Activated CD8-positive, alpha-beta T cell treated with anti-CD3 and anti-CD28 coated beads for 36 hours (primary cell): ENCODE measurements at places on chromosomes 12 and 14.

GRCh38 chr14:56358851-56359614 is 220.6 kb upstream of the TMEM260 start:
- peak; percentile 58 for DNase-seq

GRCh38 chr14:34223373-34224148 is 238.5 kb downstream of the SPTSSA start:
- DNase-seq = no peak

DNA sequence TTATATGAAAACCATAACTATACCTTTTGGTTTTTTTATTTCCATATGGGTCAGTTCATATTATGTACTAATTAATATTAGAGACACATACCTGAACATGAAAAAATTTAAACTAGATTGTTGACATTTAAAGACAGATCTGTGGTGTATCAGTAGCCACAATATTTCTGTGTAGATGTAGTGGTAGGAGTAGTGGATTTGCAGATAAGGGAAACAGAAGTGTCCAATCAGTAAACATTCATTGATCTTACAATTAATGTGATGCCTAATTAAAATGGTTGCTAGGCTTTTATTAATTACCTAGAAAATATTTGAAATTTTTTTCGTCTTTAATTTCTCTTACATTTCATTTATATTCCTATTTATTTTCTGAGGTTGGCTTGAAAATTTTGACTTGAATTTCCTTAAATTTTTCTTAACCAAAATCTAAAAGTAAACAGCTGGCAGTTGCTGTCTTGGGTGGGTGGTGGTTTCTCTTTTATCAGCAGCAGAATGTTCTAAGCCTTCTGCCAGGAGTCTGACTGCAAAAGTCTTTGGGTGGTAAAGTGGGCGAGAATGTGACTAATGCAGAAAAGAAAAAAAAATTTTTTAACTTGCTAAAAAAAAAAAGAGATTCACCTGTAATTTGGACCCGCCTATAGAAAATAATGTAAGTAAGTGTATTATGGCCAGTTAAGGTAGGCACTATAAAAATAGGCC is 2.4 kb downstream of the FGFR1OP2 start:
- DNase-seq = peak; percentile 56

DNA sequence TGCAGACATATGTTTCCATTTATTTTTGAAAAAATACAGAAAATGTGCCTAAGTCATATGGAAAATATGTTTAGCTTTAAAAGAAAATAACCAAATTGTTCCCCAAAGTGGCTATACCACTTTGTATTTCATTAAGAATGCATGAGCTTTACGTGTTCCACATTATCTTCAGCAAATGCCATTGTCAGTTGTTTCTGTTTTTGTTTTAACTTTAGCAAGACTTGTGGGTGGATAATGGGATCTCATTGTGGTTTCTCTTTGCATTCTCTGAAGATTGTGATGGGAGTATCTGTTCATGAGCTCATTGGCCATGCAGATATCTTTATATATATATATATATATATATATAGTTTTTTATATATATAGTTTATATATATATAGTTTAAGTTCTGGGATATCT is 181.5 kb downstream of the CCER1 start:
- DNase-seq = no peak

- no peak for DNase-seq
These were observed 7.4 kb upstream of the CYP46A1 start for GRCh38 chr14:99676657-99677056.

DNA sequence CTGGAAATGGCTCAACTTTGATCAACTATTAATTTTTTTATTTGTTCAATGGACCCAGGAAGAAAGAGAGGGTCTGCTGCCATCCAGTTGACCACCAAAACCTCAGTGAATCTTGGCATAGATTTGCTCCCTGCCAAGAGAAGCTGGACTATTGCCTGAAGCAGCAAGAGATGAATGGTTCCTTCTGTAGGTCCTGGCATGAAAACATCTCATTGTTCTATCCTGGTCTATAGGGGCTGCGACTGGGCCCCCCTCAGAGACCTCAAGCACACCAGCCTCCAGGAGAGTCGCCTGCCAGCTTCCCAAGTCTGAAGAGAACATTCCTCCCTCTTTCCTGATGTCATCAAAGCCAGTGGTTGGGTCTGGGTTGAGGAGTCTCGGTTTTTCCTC is 204.9 kb downstream of the TMX1 start:
- DNase-seq = no peak

GRCh38 chr14:100538351-100539002 is 48.7 kb downstream of the BEGAIN start:
- no peak for DNase-seq

- DNase-seq = peak; percentile 80
These were observed 14.2 kb downstream of the VRTN start for GRCh38 chr14:74362361-74362915.

- no peak for DNase-seq
These were observed 1538.3 kb upstream of the SEL1L start for GRCh38 chr14:83071888-83072501.

DNA sequence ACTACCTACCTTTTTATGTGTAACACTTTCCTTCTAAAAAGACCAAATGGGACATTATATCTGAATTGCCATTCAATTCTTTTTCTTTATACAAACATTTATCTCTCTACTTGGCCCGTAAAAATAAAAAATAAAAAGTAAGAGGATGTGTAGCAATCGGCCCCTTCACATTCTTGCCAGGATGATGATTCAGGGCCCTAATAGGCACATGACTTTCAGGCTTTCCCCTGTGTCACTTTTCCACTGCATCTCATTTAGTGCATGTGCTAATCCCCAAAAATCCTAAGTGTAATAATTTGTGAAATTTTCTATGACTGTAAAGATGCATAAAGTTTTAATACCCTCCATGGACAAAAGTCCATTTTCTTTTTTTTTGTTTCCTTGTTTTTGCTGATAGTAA is 23.0 kb upstream of the ATP2B1 start:
- no peak for DNase-seq

- no peak for DNase-seq
These were observed 12.9 kb upstream of the OXA1L start for GRCh38 chr14:22753586-22753985.

- DNase-seq = no peak
These were observed 226.7 kb downstream of the FUT8 start for GRCh38 chr14:65639216-65639615.

DNA sequence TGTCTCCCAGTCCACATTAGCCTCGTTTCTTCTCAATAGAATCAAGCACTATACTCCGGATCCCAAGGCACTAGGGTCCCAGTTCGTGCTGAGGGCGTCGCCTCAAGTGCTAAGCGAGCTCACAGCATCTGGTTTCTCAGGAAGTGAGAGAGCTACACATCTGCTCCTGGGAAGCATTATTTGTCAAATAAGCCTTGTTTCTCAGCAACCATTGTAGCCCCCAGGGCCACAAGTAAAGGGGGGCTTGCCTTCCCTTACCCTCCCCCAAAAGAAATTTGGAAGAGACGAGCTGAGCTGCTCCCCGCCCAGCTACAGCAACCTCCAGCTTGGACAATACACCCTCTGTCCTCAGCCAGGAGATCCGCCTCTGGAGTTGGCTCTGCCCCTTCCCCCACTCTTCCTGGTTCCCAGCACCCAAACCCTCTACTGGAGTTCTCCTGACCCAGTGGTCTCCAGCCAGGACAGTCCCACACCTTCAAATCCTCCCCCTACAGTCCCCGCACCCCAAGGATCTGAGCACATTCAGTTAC is 5.7 kb upstream of the TNS2 start:
- DNase-seq = no peak

DNA sequence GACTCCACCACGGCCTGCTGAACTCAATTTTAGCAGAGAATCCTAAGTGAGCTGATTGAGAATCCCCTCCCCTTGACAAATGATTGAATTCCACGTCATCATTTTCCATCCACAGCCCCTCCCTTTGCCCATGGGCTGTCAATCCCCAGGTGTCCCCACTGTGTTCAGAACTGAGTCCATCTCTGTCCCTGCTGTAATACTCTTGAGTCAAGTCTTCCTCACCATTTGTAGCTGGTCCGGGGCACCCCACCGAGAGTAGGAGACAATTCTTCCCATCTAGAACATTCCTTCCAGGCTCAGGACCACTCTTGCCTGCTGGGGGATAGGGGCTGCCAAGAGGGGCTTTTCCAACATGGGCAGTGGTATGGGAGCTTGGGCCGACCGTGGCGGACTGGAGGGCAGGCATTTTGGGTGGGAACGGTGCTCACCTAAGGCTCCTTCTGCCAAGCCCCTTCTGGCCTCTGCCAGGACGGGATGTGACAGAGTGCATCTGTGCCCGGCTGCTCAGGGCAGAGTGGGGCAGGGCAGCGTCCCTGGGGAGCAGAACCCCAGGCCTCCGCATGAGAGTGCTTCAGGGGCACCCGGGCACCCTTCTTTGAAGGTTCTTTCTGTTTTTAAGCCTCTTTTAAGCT is 218.1 kb upstream of the RTL1 start:
- no peak for DNase-seq

DNA sequence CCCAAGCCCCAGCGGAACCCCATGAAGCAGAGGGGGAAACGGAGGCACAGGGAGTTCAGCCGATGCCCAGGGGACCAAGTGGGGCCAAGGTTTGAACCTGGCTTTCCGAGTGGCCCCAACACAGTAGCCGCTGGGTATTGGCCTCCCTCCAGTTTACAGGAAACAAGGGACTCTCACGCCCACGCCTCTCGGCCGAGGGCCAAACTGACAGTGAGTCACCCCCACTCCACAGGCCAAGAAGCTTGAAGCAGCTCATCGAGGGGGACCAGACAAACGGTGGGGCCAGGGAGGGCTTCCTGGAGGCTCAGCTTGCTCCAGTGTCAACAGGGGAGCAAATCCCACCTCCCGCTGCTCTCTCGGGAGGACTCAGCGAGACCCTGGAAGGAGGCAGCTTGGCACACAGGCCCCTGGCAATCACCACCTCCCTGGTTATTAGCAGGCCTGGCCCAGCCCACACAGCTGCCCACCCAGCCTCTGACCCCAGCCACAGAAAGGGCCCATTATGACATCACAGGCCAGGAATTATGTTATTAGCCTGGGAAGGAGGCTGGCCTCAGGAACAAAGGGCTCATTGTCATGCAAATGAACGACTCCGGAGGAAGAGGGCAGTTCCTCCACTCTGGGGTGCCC is 54.6 kb downstream of the NCOR2 start:
- DNase-seq = no peak

GRCh38 chr14:101469382-101470247 is 91.7 kb upstream of the DIO3 start:
- no peak for DNase-seq

DNA sequence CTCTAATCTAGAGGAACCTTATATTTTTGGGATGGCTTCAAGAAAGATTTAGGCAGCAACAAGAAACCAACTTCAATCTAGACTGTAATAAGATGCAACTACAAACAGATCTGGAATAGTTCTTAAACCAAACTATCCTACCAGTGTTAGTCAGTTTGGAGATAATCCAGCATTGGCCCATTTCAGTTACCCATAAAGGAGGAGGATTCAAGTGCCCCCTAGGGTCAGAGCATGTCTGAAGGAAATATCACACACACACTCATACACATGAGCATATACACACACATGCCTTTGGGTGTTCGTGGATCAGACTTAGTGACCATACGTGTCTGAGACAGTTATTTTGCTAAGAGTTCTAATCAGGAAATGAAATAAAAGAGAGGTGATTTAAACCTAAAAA is 261.2 kb downstream of the ADAMTS20 start:
- DNase-seq = no peak

GRCh38 chr14:82146846-82147245 is 613.2 kb upstream of the SEL1L start:
- DNase-seq = no peak

DNA sequence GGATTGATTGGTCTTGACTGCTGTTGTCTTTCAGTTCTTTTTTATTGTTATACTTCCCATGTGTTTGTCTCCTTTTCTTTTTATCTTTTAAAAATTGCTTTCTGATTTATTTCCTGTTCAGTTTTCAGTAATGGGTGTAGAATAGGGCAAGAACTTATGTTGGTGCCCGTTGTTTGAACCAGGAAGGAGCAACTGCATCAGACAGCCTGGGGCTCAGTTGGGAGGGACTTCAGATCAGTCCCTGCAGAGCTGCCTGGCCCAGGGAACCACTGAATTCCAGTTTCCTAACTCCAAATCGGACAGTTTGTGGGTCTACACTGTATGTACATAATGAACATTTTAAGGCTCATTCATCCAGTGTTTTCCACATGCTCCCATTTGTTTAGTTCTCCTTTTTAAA is 64.9 kb downstream of the FBXO34 start:
- peak; percentile 35 for DNase-seq

- DNase-seq = no peak
These were observed 4.6 kb upstream of the GRIN2B start for GRCh38 chr12:13986031-13986430.

- DNase-seq = no peak
These were observed 143.3 kb upstream of the AVPR1A start for GRCh38 chr12:63294327-63294632.

GRCh38 chr14:83120187-83120586 is 1586.5 kb upstream of the SEL1L start:
- DNase-seq = no peak

GRCh38 chr12:54159140-54159539 is 29.6 kb downstream of the SMUG1 start:
- peak; percentile 32 for DNase-seq

DNA sequence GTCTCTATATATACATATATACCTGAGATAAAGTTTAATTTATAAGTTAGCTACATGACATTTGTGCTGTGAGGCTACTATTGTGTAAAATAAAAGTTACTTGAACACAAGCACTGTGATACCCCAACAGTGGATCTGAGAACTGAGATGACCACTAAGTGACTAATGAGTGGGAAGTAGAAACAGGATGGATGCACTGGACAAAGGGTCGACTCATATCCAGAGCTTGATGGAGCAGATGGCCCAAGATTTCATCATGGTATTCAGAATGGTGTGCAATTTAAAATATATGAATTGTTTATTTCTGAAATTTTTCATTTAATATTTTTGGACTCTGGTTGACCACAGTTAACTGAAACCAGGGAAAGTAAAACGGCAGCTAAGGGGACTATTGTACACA is 908.6 kb upstream of the MDGA2 start:
- no peak for DNase-seq

- no peak for DNase-seq
These were observed 38.2 kb downstream of the TRPV4 start for GRCh38 chr12:109795023-109795422.

DNA sequence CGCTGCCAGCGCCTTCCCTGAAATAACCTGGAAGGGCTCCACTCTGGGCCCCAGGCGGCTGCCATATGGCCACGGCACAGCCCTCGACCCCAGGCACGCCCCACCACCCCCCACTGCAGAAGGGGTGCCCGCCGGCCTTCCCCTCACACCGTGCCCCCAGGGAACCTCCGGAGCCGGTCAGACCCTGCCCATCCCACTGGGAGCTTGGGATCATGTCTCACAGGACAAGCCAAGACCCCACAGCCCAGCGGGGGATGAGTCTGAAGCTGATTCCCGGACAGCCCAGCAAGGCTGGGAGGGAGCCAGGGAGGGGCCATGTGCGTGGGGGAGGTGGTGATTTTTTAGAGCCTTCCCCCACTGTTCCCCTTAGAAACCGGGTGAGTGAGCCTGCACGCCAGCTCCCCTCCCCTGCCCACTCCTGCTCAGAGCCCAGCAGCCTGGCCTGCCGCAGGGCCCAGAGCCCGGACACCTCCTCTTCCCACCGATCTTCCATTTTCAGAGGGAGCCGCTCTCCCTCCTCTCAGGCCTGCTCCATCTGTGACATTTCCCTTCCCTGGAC is 1.4 kb downstream of the RIMBP2 start:
- no peak for DNase-seq
